ENCODE measurements at places on chromosomes 1 and 21. TPM values are rescaled to one million over a fixed set of nuclear protein-coding genes. Genes with fewer than 3 reads are reported as not detected.

DNA sequence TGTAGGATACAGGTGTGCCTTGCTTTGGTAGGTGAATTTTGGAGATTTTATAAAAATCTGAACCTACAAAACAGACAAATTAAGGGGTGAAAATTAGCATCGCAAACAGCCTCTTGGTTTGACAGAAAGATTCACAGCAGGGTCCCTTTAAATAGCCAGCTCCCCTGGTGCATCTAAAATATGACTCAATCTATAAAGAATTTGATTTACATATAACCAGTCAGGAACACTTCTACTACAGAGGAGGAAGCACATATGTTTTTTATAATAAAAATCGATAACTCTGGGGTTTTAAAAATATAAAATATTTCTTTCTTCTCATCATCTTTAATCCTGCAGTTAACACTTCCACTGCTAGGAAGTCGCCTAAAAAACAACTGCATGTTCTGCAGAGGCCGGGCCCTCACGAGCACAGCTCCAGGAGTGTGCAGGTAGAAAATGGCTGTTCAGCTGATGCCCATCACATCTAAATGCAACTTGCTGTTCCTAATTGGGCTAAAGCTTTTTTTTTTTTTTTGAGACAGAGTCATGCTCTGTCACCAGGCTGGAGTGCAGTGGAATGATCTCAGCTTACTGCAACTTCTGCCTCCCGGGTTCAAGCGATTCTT, 203.4 kb downstream of the HS2ST1 start:
- peak; percentile 41 for DNase-seq

DNA sequence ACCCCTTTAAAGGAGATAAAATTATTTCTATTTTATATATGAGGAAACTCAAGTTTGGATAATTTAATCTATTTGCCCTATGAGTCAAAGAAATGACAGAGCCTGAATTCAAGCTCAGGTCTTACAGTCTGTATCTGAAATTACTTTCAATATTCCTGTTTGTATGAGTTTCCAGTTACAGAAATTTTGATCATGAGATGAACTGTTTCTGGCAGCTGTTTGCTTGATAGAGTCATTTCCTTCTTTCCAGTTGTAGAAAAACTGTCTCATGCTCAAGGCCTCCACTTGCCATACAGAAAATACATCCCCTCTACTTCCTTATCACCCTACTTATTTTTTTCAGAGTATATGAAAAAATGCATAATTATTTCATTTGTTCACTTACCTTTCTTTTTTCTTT, 87.6 kb downstream of the PTPRC start:
- peak; percentile 26 for DNase-seq

- DNase-seq = no peak
These were observed 64.1 kb upstream of the TBX15 start for GRCh38 chr1:119052267-119052666.

DNA sequence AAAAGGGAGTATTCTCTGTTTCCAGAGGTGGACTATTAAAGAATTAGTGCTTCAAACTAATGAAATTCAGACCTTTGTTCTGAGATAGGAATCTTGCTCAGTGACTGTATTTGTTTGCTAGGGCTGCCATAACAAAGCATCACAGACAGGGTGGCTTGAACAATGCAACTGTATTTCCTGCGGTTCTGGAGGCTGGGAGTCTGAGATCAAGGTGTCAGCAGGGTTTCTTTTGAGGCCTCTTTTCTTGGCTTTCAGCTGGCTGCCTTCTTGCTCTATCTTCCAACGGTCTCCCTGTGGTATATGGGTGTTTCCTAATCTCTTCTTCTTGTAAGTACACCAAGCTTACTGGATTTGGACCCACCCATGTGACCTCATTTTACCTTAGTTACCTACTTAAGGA, 264.6 kb upstream of the PROX1 start:
- DNase-seq = no peak

DNA sequence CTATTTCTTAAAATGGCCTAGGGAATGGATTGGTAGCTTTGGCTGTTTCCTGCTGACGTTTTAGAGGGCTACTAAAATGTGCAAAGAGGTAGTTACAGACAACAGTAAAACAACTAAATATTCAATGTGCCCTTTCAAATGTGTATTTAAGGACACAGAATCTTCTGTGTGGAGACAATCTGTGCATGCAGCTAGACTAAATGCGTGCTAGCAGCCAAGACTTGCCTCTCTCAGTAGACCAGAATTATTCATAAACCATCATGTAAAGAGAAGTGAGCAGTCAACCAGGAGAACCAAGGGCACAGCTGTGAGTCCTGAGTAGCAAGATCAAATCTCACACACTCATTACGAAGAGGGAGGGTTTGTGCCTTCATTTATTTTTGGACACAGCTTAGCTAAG, 160.2 kb upstream of the GREM2 start:
- no peak for DNase-seq

- DNase-seq = no peak
These were observed 272.4 kb downstream of the PCP4 start for GRCh38 chr21:40139636-40140035.

DNA sequence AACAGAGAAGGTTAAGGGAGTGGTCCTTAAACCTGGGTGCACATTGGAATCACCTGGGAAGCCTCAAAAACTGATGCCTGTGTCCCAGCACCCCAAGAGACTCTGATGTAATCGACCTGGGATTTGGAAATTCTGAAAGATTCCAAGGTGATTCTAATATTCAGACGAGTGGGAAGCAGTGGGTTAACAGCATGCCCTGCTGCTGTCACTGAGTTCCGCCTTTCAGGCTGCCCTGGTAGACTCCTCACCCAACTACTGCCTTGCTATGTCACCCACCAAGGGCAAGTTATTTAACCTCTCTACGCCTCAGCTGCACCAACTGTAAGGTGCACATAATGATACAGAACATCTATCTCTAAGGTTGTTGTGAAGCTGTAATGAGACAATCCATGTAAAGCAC, 59.2 kb downstream of the CD34 start:
- DNase-seq = no peak

DNA sequence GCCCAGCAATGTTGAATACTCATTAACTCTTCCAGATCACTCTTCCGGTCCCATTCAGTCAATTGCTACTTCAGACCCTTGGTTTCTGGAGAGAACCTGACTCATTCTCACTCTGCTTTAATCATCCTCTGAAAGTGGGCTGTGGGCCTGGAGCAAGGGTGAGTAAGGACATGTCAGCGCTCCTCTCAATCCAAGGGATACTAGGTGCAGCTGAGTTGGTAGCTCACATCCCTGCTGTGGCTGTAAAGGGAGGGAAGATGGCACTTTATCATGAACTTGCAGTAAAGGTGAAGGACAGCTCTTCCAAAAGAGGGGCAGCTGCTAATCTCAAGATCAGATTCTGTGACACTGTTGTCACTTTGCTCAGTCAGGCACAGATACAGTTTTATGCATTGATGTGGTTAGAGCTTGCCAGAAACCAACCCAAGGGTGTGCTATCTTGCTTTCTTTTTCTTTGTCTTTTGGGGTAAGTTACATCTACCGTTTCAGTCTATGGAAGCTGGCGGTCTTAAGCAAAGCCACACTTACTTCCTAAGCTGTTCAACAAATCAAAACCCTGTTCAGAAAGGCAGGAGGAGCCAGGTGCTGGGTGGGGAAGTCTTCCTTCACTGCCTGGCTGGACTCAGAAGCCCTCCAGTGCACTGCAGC, 26.5 kb upstream of the NTPCR start:
- DNase-seq = peak; percentile 91

GRCh38 chr21:27275294-27275927, 308.5 kb upstream of the ADAMTS5 start:
- DNase-seq = peak; percentile 75

- DNase-seq = no peak
These were observed 75.3 kb downstream of the C1orf21 start for GRCh38 chr1:184462155-184462554.

GRCh38 chr1:210483821-210484220, 155.1 kb downstream of the HHAT start:
- DNase-seq = no peak

The TNFRSF4 gene
- not detected for total RNA-seq

The CROCC gene
- total RNA-seq = 4.6 TPM

The CLDN19 gene
- total RNA-seq = not detected

The AZIN2 gene
- 0.20 TPM for total RNA-seq

The EDARADD gene
- 1.2 TPM for total RNA-seq

The OR10J1 gene
- total RNA-seq = not detected

The KIF26B gene
- total RNA-seq = 0.22 TPM

The PLA2G5 gene
- total RNA-seq = 0.84 TPM

The CASQ2 gene
- total RNA-seq = not detected

The SERPINC1 gene
- not detected for total RNA-seq

The CLCNKB gene
- 0.05 TPM for total RNA-seq

The SPRR2E gene
- not detected for total RNA-seq
